Right hindlimb (tissue), 1 donor: ENCODE measurements at places on chromosomes 4 and X.

GRCh38 chr4:52015366-52015765 is 4.8 kb downstream of the LRRC66 start:
- DNase-seq = no peak

DNA sequence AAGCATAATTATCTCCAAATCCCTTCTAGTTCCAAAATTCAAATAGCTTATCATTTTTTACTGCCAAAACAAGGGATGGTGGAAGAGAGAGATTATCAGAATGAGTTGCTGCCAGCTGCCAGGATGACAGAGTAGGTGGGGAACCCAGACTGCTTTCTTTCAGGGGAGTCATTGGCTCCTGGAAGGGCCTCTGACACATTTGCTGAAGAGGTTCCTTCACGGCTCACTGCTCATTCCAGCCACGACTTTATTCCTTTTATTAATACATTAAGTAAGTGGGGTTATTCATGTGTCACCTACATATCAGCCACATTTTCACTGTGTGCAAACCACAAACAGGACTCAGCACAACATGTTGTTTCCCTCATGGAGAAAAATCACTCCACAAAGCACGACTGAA is 12.7 kb upstream of the SMIM43 start:
- no peak for DNase-seq

- no peak for DNase-seq
These were observed 194.0 kb upstream of the BOD1L1 start for GRCh38 chr4:13821522-13821921.

GRCh38 chr4:99715286-99715685 is 57.7 kb upstream of the C4orf54 start:
- no peak for DNase-seq

DNA sequence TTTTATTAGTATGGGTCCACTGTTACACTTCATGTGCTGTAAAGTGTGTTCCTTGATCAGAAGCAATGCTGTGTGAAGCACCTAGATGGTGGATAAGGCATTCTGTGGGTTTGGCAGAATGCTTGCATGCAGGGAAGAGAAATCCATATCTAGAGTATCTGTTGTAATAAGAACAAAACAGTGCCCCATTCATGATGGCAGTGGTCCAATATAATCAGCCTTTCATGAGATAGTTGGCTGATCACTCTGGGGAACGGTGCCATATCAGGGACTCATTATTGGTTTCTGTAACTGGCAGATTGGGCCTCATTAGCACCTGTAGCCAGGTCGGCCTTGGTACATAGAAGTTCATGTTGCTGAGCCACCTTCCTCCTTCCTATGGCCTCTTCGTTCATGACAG is 28.7 kb downstream of the STIM2 start:
- no peak for DNase-seq

GRCh38 chrX:49701933-49702332 is 6.1 kb upstream of the PAGE1 start:
- DNase-seq = no peak

DNA sequence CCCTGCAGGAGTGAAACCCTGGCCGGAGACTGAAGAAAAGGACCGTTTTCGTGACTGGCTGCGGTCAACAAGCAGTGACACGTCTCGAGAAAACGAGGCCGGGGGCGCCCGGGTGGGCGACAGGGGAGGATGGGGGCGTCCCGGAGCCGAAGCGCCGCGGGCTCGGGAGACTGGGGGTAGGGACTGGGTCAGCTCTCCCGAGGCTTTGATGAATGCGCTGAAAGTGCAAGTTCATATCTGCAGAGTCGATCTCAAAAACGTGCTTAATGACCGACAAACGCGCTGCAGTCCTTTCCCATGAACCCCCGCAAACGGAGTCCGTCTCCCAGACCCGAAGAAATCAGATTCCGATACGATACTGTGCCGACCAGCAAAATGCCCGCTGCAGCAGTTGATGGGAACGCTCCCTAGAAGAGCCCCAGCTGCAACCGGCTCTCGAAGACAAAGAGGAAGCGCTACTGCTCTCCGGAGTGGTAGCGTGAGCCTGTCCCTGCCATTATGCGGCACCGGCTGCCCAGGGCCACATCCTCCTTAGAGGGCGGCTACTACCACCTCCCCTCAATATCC is 806 bp upstream of the CD99L2 start:
- peak; percentile 39 for DNase-seq

DNA sequence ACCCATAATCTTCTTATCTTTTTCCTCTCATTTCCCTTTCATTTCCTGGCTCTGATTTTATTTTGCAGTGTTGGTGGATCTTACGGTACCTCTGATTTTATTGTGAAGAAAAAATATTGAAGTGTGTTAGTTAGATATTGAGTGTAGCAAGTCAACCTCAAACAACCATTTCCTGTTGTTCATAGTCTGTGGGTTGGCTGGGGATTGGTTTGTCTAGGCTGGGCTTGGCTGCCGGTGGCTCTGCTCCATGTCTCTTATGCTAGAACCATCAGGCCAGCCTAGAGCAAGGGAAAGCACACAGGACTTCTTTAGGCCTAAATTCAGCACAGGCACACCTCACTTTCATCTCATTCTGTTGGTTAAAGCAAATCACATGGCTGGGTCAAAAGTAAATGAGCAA is 383.1 kb upstream of the LCORL start:
- no peak for DNase-seq

- DNase-seq = no peak
These were observed 23.4 kb upstream of the XK start for GRCh38 chrX:37662181-37662580.

DNA sequence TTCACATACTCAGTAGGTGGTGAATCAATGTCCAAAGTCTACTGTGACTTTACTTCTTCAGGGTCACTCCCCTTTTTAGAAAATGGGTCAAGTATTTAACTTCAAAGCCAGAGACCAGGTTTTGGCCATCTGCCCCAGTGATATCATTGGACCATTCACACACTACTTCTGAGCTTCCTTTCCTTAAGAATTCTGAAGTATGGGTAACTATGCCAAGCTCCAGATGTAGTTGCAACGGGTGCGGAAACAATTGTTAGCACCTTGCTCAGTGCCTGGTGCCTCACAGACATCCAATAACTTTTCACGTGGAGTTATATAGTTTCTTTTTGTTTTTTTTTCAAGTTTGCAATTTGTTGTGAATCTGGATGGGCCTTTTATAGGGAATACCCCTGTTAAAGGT is 62.6 kb downstream of the TTC29 start:
- DNase-seq = no peak

DNA sequence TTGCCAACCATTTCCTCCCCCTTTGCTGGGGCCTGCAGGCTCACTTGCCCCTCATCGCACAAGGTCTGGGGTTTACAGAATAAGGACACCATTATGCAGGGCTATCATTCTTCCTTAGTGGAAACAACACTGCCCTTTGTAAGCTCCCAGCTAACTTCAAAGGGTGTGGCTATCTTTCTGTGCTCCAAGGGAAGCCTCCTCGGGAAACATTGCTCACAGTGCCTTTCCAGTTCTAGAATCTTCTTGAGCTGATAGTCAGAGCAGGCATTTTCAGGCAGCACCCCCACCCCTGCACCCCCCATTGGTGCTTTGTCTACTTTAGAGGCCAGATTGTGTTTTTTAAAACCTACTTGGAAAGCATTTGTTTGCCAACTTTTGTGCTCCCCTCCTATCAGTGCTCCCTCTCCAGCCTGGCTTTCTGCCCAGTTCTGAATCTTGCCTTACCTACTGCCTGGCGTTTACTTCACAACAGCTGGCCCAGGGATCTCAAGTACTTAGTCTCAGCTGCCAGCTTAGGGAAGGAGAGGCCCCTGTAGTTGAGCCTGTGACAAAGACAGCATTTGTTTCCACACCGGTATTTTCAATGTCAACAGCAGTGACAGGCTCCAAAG is 53.5 kb downstream of the PLAC1 start:
- DNase-seq = peak; percentile 41

DNA sequence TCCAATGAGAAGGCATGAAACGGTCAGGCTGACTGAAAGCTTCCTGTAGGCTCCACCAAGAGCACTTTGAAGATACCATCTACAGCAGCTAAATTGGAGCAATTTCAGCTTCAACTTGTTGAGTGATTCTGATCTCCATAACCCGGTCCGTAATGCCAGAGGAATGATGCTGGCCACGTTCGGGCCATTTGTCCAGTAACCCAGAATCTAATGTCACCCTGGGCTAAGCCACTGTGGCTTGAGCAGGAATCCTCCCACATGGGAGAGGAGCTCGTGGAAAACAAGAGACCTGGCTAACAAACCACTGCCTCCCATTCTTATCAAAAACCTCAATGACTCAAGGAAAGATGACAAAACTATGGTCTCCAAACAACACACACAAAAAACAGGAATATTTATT is 14.2 kb upstream of the TCEAL4 start:
- DNase-seq = no peak

GRCh38 chr4:30256116-30256832 is 463.9 kb upstream of the PCDH7 start:
- no peak for DNase-seq

DNA sequence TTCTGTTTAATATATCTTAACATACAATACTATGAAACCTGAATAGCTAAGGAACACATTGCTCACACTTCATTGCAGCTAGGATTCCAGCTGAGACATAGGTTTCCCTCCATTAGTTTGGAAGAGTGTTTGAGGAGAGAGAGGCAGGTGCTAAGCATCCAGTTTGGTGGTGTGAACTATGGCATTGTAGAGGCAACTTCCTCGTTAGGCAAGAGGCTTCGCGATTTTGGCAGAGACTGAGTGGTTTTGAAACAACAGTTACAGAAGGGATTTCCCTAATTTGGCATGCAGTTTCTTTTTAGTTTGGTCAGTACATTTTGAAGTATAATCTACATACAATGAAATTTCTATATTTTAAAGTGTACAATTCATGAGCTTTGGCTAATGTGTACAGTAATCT is 117.1 kb upstream of the BMP3 start:
- DNase-seq = no peak

DNA sequence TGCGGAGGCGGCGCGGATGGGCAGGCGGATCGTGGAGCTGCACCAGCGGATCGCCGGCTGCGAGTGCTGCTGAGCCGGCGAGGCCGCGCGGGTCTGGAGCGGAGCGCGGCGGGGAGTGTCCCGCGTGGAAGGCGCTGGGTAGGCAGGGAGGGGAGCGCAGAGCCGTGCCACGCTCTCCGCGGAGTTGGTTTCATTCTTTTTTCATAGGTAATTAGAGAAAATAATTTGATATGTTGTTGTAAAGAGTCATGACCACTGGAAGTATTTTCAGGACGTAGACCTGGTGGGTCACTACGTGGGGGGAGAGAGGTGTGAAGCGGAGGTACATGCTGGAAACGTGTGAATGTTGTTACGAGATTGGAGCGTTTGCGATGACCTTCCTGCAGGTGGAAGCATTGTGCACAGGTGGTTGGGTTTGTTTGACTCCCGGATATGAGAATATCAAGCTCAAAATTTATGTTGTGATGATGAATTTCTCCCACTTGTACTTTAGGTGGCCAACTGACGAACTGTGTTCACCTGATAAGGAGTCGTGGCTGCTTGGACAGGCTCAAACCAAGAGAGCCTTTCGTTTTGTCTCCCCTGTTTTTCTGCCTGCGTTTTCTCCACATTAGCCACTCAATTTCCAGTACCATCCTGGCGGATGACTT is 19.1 kb upstream of the S100P start:
- no peak for DNase-seq

DNA sequence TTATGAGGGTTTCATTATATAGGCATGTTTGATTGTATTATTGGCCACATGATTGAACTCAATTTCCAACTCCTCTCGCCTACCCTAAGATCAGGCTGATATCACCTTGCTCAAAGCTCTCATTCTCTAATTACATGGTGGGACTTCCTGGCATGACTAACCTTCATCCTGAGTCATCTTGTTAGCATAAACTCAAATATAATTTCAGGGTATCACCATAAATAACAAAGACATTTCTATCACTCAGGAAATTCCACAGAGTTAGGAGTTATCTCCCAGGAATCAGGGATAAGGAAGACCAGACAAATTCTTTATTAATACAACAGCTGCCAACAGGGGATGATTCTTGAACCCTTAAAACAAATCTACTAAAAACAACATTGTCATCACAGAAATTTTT is 90.7 kb downstream of the NDST3 start:
- no peak for DNase-seq

DNA sequence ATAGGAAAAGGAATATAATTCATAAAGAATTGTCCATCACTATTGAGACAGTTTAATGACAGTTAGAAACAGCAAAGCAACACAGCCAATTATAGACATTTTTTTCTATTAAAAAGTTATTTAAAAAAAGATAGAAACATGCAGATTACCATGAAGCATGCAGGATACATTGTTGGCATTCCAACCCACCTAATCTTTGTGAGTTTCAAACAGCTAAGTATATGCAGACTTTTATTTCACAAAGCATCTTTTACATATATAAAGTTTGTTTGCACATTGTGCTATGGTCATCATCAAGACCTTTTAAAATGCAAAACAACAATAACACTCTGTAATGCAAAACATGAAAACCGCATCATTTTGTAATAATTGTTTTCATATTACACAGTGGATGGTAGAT is 125.9 kb upstream of the ETNPPL start:
- DNase-seq = no peak

- no peak for DNase-seq
These were observed 26.9 kb downstream of the AFF1 start for GRCh38 chr4:86961605-86962295.

- no peak for DNase-seq
These were observed 164.1 kb upstream of the STS start for GRCh38 chrX:6983207-6983955.

- DNase-seq = no peak
These were observed 26.7 kb downstream of the SMARCA1 start for GRCh38 chrX:129496625-129497024.

- DNase-seq = no peak
These were observed 32.7 kb downstream of the ACE2 start for GRCh38 chrX:15567886-15568616.

DNA sequence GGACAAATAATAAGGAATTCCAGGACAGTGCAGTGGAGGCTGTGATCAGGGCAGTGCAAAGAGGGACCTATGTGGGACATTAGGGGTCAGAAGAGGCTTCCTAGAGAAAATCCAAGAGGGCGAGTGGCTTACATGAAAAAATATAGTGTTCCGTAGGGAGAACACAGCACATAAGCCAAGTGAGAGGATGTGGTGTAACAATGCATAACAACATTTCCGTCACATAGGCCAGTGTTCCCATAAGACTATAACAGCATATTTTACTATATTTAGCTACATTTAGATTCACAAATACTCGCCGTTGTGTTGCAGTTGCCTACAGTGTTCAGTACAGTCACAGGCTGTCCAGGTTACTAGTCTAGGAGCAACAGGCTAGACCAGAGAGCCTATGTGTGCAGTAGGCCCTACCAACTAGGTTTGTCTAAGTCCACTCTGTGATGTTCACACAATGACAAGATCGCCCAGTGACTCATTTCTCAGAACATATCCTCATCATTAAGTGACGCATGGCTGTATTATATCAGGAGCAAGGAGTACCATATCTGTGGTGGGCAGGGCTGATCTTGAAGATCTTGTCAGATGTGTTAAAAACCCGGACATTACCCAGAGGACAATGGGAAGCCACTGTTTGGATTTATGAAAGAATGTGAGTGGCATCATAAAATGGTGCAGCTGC is 74.0 kb upstream of the TBL1X start:
- no peak for DNase-seq

DNA sequence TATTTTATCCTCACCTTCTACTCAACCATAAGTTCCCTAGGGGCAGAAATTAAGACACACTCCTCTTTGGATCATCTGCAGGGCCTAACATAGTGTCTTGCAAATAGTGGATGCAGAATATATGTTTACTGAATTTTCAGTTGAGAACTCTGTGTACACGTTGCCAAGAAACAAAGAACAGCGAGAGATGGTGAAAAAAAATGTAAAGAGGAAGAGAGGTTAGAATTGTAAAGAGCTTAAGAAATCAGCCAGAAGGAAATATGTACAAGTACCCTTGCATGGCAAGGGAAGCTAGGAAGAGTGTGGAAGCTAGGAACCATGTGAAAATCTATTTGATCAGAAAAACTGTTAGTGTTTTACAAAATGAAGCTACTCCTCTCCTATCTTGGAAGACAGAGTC is 431.0 kb downstream of the SMARCA1 start:
- no peak for DNase-seq
